ENCODE measurements at places on chromosomes 6 and 20.

- no peak overlapping the region for H3K27ac ChIP-seq
- no peaks in the 10 kb centered on the region for H3K27me3 ChIP-seq
- peaks cover 24% of the 10 kb centered on the region for H3K36me3 ChIP-seq
- no peaks in the 10 kb centered on the region for H3K4me1 ChIP-seq
- DNase-seq: no peak
These were observed 12.4 kb upstream of the C20orf204 start for GRCh38 chr20:64023361-64024140.

GRCh38 chr6:34602318-34603111 lies 46.4 kb upstream of the SPDEF start:
- no peaks in the 10 kb centered on the region for H3K36me3 ChIP-seq
- peak; percentile 39 for DNase-seq

- DNase-seq: peak; percentile 40
- H3K27ac ChIP-seq: no peak overlapping the region
- no peaks in the 10 kb centered on the region for H3K27me3 ChIP-seq
- H3K4me1 ChIP-seq: peaks cover 3% of the 10 kb centered on the region
- no peaks in the 10 kb centered on the region for H3K36me3 ChIP-seq
These were observed 48.6 kb upstream of the FABP7 start for GRCh38 chr6:122730775-122731386.

DNA sequence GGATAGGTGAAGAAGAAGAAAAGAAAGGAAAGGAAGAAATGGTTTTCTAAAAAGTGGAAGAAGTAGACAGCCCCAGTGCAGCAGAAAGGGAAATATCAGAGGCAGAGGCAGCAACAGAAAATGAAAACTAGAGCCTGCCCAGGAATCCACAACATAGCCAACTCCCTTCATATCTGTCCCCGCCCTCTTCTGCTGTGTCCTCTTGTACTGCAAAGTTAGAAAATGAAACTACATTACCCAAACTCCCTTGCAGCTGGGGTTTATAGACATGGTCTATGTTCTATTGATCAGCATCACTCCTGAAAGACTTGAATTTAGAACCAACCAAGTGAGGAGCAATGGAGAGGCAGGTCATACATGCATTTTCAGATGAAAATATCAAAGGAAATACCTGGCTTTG lies 200.5 kb upstream of the PHACTR1 start:
- H3K4me1 ChIP-seq: no peaks in the 10 kb centered on the region
- H3K27ac ChIP-seq: no peak overlapping the region
- H3K4me3 ChIP-seq: no peak overlapping the region
- no peaks in the 10 kb centered on the region for H3K36me3 ChIP-seq

- H3K27ac ChIP-seq: no peak overlapping the region
- no peak overlapping the region for H3K4me3 ChIP-seq
- H3K36me3 ChIP-seq: no peaks in the 10 kb centered on the region
- no peak for DNase-seq
These were observed 95.6 kb downstream of the UST start for GRCh38 chr6:148842296-148843019.

Data from mesendoderm (in vitro differentiated cells).